Left colon (tissue), 2 donors: ENCODE measurements at places on chromosomes 1 and 21. TPM values are rescaled to one million over a fixed set of nuclear protein-coding genes. Genes with fewer than 3 reads are reported as not detected.

EPHA2 gene
- 44.3 TPM for total RNA-seq

PRPF38B gene
- 25.5 TPM for total RNA-seq

FAM151A gene
- total RNA-seq: 4.5 TPM

RPTN gene
- total RNA-seq: not detected

DNA sequence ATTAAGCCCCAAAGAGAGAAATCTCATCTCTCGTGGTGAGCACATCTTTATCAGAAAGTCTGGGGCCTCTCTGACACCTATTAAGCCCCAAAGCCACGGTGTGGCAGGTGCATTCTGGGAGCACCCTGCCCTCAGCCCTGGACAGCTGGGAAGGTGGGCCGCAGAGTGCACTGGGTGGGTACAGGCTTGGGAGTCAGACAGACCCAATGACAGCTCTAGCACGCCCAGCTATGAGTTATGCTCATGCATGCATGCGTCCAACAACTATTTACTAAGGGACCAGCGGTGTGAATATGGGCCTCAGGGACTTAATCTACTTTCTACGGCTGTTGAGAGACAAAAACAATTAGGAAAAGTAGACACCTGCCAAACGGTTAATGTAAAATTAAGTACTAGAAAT is 46.6 kb downstream of the SLC66A1 start:
- no peak for DNase-seq

DNA sequence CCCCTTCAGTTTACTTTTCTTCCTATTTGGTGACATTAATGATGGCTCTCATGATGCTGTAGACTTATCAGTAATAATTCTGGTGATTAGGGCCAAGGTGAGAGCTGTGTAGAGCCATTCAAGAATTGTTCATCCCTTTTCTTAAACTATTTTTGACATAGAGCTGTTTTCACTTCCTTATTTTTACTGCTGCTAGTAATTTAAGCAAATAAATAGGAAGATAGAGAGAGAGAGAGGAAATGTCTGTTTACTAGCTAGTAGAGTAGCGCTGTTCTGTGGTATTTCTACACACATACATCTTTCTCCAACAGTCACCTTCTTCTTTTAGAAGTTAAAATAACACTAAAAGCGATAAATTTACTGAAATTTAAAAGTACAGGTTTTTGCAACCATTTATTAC is 678.0 kb upstream of the ZP4 start:
- DNase-seq: no peak

GRCh38 chr1:22708777-22709176 is 1.9 kb upstream of the EPHB2 start:
- DNase-seq: no peak
